ENCODE measurements at places on chromosomes 12 and 14.

GRCh38 chr12:79873201-79873600, 61.7 kb downstream of the PPP1R12A start:
- DNase-seq = no peak

- DNase-seq = no peak
Observed at GRCh38 chr12:38915429-38916182, 10.2 kb upstream of the CPNE8 start.

DNA sequence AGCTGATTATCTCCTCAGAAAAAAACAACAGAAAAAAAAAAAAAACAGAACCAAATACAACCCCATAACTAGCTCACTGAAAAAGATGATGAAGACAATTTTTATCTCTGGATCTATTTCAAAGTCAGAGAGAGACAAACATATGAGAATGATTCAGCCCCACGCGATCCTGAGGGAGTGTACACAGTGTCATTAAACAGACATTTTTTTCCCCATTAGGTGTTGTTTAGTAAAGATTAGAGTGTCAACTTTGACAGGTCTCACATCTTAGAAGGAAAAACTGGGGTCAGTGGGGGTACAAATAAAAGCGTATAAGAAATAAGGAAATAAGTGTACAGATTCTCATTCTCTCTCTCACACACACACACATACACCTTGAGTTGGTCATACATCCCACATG, 635.4 kb downstream of the NRXN3 start:
- DNase-seq = no peak

DNA sequence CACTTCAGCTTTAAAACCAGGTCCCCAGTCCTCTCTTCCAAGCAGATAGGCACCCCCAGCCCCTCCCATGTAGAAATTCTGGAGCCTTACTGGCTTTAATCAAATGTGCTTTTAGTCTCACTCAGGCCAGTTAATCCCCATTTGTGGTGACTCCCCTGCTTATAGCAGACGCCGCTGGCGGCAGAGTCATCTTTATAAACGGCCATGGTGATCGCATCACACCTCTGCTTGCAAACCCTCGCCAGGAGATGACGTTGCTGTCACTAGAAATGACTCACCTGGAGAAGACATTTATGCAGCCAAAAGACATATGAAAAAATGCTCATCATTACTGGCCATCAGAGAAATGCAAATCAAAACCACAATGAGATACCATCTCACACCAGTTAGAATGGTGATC, 369.3 kb downstream of the VRK1 start:
- no peak for DNase-seq

- DNase-seq = no peak
Observed at GRCh38 chr12:6779708-6780432, 7.5 kb downstream of the LAG3 start.

DNA sequence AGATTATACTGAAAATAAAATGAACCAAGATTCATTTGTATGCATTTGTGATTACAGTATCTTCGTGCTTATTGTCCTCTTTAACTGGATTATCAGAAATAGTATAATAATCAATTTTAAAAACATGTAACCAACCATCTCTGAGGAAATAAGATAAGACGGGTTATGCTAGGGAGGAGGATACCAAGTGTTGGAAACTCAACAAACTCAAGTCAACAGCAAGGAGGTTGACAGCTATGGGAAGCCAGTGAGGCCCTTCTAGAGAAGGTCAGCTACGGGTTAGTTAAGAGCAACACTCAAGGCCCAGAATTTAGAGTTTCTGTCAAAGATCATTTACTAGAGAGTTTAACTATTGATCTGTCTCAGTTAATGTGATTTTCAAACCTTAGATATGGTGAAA, 137.2 kb downstream of the PDZRN4 start:
- DNase-seq = no peak

All from DMS79 (cell line).